ENCODE measurements at places on chromosomes 5 and 9. TPM values are rescaled to one million over a fixed set of nuclear protein-coding genes. Genes with fewer than 3 reads are reported as not detected.

FAM163B gene
- not detected for total RNA-seq

ZNF658 gene
- total RNA-seq, result 6.3 TPM

MYO10 gene
- 93.0 TPM for total RNA-seq

LRRC70 gene
- total RNA-seq, result 0.83 TPM

CSF1R gene
- 0.36 TPM for total RNA-seq

CFAP77 gene
- total RNA-seq, result not detected

PCYOX1L gene
- total RNA-seq, result 7.0 TPM

CD180 gene
- total RNA-seq, result not detected

OR13C5 gene
- total RNA-seq, result not detected

HSPB3 gene
- total RNA-seq, result 0.54 TPM

ALDOB gene
- not detected for total RNA-seq

PARP8 gene
- 8.2 TPM for total RNA-seq

SLC25A48 gene
- total RNA-seq, result not detected

PPP3R2 gene
- not detected for total RNA-seq

RPL12 gene
- 2,290 TPM for total RNA-seq
